Activated T-cell treated with anti-CD3 and anti-CD28 coated beads, Interleukin-2, amount 50 U/mL, for 72 hours (primary cell): ENCODE measurements at places on chromosomes 5 and 9.

DNA sequence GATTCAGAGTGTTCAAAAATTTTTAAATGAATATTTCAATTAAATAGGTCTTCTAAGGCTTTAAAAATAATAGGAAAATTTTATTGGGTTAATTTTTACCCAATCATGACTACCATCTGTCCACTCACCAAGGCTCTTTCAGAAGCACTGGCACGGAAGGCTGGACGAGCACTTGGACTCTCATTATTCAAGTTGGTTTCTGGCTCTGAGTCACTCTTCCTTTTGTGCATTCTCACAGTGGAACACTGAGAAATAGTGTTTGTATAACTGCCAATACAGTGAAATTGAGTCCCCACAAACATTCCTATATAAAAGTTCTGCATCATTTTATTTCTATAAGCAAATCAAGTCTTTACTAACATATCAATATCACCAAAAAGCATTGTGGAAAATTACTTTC is 1149.0 kb downstream of the EFNA5 start:
- DNase-seq, result no peak

DNA sequence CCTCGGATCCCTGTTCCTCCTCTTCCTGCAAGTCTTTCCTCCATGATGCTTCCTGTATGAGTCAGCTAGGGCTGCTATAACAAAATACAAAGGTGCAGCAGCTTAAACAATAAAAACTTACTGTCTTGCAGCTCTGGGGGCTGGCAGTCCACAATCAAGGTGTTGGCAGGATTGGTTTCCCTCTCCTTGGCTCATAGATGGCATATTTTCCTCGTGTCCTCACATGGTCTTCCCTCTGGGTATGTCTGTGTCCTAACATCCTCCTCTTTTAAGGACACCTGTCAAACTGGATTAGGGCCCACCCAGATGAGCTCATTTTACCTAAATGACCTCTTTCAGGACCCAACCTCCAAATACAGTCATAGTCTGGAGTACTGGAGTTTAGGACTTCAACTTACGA is 117.5 kb downstream of the MED10 start:
- DNase-seq, result no peak

GRCh38 chr5:15499528-15500324 is at the start of gene FBXL7:
Gene FBXL7, plus strand, starts transcription at chr5:15500180.
- DNase-seq, result peak; percentile 1

GRCh38 chr5:7616897-7617296 is 221.0 kb downstream of the ADCY2 start:
- DNase-seq, result no peak

- no peak for DNase-seq
Measured at GRCh38 chr5:171629628-171630349, 155.8 kb upstream of the SMIM23 start.
